C1 segment of cervical spinal cord (tissue), 14 donors: ENCODE measurements at places on chromosomes 5 and 9.

DNA sequence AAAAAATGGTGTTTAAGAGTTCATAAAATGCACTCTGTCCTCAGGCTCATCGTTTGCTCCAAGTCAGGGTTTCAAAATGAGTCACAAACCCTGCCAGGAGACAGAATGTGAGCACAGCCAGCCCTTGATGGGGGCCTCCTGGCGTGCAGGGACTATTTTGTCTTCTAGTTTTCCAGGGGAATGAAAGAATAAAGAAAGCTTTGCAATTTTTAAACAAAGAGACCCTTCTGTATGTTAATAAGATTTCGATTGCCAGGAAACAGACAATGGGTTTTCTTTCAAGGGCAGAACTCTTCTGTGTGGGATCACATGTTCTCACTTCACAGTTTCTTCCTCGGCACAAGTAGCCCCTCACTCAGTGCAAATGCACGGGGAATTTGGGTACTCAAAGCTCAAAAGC is 121.4 kb upstream of the C6 start:
- DNase-seq, result peak; percentile 19

- no peak for DNase-seq
These were observed 106.6 kb upstream of the ANKRD55 start for GRCh38 chr5:56339732-56340131.

- DNase-seq, result no peak
These were observed 49.0 kb downstream of the NDUFAF2 start for GRCh38 chr5:60993875-60994571.

DNA sequence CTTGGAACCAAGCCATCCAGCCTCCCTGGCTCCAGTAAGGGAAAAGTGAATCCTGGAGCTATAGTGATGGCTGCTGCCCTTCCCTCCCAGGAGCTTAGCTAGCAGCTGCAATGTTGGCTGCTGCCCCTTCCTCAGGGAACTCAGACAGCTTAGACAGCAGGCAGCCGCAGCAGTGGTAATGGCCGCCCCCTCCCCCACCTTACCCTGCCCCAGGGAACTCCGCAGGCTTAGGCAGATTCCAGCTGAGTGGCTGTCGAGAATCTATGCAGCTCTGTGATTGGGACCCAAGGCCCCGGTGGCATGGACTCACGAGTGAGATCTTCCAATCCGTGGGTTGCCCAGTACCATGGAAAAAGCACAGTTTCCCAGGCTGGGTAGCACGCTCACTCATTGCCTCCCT is 378.6 kb downstream of the NNT start:
- no peak for DNase-seq

DNA sequence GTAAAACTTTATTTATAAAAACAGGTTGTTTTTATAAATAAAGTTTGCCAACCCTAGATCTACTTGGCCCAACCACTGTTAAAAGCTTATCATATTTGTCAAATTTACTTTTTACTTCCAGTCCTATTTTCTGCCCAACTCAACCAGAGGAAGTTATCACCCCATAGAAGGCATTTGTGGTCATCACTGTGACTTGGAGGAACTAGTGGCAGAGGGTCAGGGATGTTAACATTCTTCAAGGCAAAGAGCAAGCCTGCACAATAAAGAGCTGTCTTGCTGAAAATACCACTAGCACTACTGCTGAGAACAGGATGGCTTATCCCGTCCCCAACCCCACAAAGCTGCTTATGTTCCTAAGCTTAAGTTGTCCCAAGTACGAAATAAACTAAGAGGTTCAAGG is 22.3 kb downstream of the TTC33 start:
- DNase-seq, result no peak

DNA sequence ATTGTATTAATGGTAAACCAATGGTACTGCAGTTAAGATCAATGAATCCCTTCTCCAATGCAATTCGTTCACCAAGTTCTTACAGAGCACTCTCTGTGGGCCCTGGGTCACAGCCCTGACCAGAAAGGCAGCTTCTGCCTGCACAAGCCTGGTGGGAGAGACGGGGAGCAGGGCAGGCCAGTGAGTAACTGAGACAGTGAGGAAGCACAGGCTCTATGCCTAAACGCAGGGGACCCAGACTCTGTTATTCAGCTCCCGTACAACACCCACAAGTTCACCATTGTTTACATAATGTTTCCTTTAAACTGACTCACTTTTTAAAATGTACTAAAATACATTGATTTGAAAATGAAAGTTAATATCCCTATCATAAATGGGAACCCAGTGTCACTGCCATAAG is 40.5 kb upstream of the CTSL start:
- no peak for DNase-seq

DNA sequence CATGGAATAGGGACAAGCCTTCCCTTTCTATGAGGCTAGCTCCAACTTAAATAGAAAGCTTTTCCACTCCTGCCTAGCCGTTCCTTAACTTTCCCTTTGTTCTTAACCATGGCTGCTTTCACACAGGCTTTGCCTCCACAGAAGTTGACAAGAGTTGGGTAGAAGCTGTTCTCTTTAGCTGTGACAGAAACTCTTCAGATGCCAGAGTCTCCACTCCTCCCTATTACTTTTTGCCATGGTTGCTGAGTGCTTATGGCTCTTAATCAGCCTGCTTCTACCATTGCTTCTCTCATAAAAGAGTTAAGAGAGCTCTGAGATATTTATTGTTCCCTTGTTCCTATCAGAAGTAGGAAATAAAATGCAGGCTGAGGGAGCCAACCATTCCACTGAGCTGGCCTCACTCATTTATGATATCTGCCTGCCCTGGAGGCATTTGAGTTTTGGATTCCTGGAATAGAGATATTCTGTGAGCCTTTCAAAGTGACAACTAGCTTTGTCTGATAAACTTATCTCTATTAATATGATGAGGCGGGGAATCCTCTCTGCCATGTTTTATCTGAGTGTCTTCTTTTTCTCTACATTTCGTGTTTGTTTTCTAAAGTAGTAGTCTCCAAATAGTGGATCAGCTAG is 162.6 kb downstream of the DMAC1 start:
- DNase-seq, result no peak

DNA sequence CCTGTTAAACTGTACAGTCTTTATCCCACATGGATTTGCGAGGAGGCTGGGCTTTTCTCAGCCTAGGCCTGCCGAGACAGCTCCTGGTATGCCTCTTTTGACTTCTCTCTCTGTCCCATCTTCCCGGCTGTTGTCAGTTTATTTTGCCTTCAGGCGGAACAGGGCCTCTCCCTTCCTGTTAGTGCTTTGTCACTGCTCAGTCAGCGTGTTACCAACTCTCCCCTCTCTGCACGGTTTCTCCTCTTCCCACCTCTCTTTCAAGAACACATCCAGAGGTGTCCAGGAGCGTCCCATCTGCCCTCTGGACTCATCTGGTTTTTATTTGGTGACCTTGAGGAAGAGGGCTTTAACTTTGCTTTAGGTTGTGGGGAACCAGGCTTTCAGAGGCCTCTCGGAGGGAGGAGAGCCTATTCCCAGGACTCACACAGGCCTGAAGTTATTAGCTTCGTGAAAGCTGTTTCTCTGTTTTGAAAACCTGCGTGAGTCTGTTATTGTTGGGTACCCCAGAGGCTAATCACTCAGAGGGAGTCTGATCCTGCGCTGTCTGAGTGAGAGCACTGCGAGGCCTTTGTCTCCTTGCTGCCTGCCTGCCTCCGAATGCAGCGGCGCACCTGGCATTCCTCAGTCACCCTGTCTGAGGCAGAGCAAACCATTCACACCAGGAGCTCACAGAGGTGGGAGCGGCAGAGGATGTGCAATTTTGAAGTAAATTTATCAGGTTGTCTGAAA is 234.4 kb upstream of the MPDZ start:
- DNase-seq, result no peak

DNA sequence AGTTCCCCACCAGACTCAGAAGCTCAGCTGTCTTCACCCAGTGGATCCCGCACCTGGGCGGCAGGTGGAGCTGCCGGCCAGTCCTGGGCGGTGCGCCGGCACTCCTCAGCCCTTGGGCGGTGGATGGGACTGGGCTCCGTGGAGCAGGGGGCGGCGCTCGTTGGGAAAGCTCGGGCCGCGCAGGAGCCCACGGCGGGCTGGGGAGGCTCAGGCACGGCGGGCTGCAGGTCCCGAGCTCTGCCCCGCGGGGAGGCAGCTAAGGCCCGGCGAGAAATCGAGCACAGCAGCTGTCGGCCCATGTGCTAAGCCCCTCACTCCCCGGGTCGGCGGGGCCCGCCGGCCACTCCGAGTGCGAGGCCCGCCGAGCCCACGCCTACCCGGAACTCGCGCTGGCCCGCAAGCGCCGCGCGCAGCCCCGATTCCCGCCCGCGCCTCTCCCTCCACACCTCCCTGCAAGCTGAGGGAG is 560.0 kb downstream of the BRINP1 start:
- no peak for DNase-seq

GRCh38 chr5:156124708-156125107 is 202.3 kb upstream of the SGCD start:
- no peak for DNase-seq

- no peak for DNase-seq
These were observed 247.7 kb upstream of the RFX3 start for GRCh38 chr9:3773362-3774060.

GRCh38 chr5:151670953-151671636 is 15.6 kb downstream of the SPARC start:
- DNase-seq, result peak; percentile 25

DNA sequence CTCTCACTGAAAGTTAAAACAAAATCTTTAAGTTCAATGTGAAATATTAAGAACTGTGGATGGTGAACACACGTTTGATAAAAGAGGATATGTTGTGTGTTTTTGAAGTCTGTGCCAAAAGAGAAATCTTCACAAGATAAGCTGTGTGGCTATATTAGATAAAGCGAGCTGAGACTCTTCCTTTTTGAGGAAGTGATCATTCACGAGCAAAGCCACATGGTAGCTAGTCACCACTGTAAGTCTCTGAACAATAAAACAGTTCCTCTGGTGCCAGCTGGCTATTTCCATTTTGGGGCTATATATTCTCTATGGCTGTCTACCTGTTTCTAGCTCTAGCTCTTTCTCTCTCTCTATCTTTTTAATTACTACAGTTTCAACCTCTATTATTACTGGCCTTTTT is 1849.2 kb upstream of the C9orf72 start:
- DNase-seq, result no peak

- no peak for DNase-seq
These were observed 201.1 kb downstream of the SNX18 start for GRCh38 chr5:54718656-54719055.

- no peak for DNase-seq
These were observed 81.3 kb upstream of the CTSL start for GRCh38 chr9:87644659-87645058.

DNA sequence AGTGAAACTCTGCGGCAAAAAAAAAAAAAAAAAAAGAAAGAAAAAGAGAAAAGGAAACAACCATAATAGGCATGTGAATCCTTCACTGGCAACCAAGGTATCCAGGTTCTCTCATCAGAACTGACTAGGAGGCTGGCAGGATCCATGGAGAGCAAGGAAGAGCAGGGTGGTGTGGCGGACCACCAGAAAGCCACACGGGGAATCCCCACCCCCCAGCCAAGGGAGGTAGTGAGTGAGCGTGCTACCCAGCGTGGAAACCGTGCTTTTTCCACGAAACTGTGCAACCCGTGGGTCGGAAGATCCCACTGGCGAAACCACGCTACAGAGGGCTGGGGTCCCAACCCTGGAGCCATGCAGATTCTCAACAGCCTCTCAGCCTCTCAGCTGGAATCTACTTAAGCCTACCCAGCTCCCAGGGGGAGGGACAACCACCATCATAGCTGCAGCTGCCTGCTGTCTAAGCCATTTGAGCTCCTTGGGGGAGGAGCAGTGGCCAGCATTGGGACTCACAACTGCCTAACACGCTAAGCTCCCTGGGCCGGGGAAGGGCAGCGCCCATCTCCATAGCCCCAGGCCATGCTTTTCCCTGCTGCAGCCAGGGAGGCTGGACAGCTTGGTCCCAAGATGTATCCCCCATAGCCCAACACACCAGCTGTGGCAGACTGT is 91.6 kb downstream of the PRELID2 start:
- no peak for DNase-seq

GRCh38 chr9:83199240-83199639 is 136.3 kb upstream of the RASEF start:
- peak; percentile 6 for DNase-seq

GRCh38 chr5:154097031-154097430 is 58.3 kb downstream of the MFAP3 start:
- no peak for DNase-seq

DNA sequence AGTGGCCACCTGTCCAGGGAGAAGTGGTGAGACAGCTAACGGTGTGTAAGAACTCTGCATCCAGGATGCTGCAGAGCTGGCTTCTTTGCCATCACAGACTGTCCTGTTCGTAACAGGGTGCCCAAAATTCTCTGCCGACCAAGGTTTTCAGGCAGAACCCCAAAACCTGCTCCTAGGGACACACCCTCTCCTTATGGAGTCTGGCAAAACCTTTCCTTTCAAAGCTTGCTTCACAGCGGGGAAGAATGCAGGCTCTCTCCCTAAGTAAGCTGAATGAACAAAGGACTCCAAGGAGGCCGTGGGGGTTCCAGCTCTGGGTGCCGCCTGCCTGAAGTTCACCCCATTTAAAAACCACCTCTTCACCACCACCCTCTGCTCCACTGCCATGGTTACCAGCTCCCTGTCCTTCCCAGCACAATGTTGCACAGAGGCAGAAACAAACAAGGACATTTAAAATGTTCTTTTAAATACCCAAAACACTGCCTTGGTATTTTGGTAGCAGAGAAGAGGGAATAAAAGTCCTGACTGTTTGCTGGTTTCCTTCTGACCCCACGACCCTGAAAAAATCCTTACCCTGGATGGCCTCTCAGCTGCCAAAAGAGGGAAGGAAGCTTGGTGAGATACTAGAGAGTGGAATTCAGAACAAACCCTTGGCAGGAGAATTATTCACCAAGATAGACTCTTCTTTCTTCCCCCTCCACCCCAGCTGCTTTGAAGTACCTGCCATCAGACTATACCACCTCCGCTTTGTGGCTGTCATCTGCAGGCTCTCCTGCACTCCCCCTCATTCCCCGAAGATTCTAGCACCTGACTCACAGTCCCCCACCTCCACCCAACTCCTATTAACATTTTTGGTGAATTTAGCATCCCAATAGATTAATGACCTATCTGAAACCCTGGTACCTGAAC is 7.1 kb upstream of the KLF9 start:
- DNase-seq, result peak; percentile 70

DNA sequence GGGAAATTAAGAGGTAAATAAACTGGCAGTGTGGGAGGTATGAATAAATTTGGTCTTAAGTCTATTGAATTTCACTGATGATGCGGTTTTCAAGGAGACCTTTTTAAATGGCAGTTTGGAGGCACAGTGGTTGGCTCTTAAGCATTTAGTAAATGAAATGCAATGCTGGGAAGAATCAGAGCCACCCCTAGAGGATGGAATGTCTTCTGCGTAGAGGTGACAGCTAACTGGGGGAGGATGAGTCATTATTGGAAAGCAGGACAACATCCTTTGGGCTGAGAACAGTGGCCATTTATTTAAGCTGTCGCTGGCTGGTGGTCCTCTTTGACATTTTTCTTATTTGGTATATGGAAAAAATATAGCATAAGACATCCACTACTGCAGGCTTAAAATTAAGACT is 163.2 kb downstream of the SH3GL2 start:
- DNase-seq, result no peak
